ENCODE measurements at places on chromosomes 3 and 15.

DNA sequence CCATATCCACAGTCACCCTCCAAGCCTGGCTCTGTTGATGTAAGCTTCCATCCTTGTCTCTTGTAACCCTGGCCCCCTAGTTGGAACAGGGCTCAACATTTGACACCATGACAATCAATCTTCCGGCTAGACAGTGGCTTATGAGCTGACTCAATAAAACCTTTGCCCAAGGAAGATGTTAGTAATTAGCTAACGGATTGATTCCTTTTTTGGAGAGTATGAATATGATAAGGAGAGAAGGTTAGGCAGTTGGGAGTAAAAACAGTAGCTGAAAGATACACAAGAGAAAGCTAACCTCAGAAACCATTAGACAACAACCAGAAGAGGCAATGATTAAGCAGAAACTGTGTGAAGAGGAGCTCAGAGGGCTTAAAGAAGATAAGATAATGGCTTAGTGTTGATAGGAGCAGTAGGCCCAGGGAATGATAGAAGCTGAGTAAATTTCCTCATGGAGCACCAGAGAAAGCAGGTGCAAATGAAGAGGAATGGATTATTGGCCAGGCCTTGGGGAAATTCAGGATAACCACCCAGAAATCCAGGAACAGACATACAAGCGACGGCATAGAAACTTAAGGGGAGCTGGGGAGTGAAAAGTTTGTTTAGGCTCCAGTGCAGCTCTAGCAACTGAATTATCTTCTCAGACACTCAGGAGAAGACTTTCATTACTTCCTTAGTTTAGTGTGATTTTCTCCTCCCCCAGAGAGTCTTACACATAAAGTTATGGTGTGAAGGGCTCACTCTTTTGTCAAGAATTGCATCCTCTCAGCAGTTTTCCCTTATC is 7.8 kb upstream of the RFX7 start:
- DNase-seq: no peak

DNA sequence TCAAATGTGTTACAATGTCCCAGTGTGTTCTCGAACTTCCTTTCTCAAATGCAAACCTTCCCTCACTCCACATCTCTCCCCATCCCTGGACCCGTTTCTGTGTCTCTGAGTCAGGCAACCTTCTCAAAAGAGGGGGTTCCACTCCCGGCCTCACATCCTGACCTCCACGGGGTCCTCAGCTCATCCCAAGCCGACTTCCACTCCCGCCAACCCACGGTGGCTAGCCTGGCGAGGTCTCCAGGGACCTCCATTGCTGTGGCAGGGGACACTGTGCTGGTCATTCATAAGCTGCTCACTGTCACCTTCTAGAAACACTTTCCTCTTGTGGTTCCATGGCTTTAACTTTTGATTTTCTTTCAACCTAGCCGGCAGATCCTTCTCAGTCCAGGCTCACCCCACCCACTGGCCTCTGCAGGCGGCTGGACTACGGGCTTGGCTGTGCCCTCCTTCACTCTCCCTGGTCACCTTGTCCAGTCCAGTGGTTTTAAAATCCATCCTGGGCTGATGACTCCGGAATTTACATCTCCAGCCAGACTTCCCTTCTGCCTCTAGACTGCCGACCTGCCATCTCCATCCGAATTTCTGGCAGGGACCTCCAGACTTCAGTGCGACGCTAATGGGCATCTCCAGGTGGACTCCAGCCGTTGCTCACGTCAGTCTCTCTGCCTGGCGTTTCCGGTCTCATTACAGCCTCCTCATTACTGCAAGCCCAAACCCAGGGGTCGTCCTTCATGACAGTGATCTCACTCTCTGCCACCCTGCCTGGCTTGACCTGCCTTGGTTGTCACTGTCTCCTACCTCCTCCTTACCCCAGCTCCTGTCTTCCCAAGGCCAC is 20.0 kb downstream of the ABTB1 start:
- DNase-seq: no peak

GRCh38 chr3:171172070-171172469 is 145.6 kb upstream of the SLC2A2 start:
- no peak for DNase-seq

- DNase-seq: no peak
Measured at GRCh38 chr3:103388214-103388613, 953.4 kb downstream of the ZPLD1 start.

DNA sequence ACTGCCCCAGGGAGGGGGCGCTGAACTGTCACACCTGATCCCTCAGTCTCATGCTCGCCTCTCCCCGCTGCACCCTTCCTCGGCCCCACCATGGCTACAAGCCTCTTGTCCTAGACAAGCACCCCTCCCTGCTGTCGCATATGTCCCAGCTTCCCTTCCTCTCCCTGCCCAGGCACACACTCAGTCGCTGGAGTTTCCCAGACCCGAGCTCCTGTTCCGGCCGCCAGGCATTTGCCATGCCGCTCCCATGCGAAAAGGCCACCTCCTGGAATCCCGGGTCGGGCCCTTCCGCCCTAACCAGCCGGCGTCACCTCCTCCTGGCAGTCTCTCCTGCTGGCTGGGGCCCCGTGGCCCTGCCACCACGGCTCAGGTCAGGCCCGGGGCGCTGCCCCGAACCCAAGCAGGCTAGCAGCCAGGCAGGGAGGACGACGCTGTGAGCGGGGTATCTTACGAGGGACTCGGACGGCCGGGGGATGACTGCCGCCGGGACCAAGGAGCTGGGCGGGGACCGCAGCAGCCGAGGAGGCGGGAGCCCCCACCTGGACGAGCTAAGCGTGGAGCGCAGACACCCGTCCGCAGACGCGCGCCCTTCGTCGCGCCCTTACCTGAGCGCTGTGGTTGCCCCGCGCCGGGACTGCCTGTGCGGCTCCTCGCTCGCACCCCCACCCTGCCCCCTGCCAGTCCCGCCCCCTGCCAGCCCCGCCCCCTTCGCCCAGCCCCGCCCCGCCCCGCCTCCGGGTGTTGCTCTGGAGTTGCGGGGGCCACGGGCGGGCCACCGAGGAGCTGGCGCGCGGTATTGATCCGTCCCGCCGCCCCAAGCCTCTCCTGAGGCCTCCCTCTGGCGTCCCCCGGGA is at the start of gene ALS2CL:
TSS of gene ALS2CL (minus strand) at position 642 of the 854 bp plus-strand sequence. CDS start 4,239 bp downstream, outside the sequence.
- DNase-seq: peak; percentile 35

GRCh38 chr3:169342652-169343505 is 320.6 kb downstream of the MECOM start:
- DNase-seq: no peak

All from A549 (cell line).